ENCODE measurements at places on chromosomes 12 and 14.

DNA sequence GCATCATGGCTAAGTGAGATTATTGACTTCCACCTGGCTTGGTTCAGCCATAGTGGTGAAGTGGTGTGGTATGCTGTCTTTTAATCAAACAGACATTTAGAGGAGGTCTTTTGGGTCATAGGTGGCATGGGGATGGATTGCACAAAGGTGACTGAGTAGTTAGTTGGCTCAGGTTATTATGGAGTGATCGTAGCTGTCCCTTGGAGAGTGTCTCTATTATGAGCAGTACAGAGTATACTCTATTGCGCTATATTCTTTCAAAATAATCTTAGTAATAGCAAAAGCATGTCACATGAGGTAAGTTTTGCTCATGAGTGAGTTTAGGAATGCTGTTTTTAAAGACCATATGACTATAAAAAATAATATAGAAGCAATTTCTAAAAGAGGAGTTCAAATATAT is 60.4 kb downstream of the RASSF8 start:
- no peak for DNase-seq

DNA sequence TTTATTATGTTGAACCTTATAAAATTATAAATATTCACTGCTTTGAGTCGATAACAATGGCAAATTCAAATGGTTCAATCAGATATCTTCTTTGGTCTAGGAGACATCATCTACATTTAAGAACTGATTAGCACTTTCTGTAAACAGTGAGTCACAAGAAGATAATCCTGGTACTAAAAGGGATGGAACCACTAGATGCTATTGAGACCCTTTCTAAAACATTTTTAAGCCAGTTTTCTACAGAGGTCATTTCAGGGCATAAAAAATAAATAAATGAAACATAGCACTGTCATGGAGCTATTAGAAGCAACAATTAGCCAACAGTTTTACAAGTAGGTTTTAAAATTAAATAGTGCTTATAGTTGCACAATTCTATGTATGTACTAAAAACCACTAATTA is 212.2 kb downstream of the DUSP6 start:
- DNase-seq: no peak

GRCh38 chr12:104974626-104975290 is 11.4 kb upstream of the NOPCHAP1 start:
- DNase-seq: peak; percentile 33

DNA sequence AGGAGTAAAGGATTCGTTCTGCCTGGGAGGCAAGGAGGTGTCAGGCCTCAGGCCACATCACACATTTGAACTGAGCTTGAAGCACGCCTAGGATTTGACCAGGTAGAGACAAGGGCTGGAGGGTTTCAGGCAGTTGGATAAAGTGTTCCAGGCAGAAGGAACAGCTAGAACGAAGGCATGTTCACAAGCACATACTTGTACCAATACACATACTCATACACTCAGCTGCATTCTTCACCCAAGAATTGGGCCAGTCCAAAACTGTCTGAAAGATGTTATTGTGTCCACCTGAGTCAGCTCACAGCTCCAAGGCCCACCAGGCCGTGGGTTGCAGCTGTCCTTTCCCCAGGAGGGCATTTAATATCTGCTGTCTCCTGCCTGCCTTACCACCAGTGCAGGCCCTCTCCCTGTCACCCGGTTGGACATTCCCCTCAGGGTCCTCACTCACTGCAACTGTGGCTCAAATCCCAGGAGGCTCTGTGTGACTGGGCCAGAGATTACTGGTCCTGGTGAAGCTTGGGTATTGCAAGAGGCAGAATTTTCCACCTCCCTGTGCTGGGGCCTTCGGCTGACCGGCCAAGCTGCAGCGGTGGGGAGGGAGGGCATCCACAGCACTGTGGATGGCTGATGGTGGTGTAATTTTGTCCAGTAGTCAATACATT is 12.8 kb upstream of the AQP2 start:
- no peak for DNase-seq

GRCh38 chr14:32823706-32824105 is 115.0 kb upstream of the NPAS3 start:
- DNase-seq: no peak

DNA sequence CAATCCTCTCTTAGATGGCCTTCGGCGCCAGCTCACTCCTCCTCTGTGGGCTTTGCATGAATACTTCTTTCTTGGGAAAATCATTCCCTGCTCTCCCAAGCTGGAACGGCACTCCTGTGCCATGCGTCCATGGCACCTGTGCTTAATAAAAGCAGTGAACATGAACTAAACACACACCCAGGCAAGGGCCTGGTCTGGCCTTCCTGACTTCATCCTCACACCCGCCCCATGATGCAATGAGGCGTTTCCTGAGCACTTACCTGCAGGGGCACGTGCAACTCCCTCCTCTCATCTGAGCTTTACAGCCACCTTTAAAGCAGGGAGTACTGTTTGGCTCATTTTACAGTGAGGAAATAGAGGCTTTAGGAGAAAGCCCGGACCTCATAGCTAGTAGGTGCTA is 219.8 kb downstream of the SLC41A2 start:
- DNase-seq: no peak

DNA sequence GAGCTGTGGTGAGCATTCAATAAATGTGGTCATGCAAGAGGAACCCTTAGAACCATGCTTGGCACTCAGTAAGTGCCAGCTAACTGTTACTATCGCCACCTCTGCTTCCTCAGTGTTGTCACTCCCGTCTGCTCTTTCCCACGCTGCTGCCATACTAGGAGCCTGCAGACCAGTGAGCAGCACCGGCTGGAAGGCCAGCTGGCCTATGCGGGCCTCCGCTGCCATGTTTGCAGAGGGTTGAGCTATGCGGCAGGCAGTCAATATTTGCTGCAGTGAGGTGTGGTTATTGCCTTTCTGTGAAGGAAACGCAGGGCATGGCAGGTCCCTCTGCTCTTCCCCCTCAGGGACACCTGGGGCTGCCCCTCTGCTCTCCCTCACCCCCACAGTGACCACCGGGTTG is 13.0 kb downstream of the KMT5A start:
- DNase-seq: no peak

DNA sequence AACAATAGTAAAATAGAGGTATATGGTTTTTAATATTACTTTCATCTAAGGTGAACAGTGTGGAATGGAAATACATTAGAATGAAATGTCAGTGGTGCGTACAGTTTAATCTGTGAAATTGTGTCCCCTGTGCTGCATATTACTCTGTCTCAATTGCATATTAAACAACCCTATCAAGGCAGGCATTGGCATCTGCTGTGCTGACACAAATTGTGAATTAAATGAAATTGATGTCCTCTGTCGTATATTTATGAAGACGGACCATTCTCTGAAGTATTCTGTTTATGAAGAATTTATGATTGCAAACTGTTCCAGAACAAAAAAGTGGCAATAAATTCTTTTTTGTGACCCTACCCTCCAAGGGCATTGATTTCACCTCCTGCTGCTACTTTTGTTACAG is 204.4 kb upstream of the NPAS3 start:
- no peak for DNase-seq

- DNase-seq: no peak
Measured at GRCh38 chr14:44701563-44702263, 194.6 kb upstream of the FSCB start.

DNA sequence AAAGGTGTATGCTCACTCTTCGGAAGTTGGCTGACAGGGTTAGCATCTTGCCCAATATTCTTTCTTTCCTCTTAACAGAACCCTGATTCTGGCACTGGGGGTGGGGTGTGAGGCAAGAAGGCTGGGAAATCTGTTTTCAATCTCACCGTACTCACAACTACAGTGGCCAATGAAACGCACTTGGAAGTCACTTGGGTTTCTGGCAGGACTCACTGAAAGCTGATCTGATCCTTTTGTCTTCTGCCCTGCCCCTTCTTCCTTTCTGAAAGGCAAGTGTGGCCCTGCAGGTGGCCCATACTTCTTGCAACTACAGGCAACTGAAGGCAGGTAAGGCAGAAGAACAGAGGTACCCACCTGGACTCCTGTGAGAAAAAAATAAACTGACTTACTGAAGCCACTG is 106.9 kb downstream of the STXBP6 start:
- no peak for DNase-seq

GRCh38 chr14:76497550-76498462 is 121.9 kb downstream of the ESRRB start:
- no peak for DNase-seq

Measured in C1 segment of cervical spinal cord (tissue), 14 donors.